Stimulated activated CD8-positive, alpha-beta memory T cell treated with anti-CD3 and anti-CD28 coated beads, Interleukin-2, amount 100 ng/mL, for 1 hour (primary cell): ENCODE measurements at places on chromosomes 5 and 9.

- no peak for DNase-seq
These were observed 31.3 kb downstream of the PARP8 start for GRCh38 chr5:50697739-50698138.

GRCh38 chr5:131595088-131596033, 39.7 kb downstream of the RAPGEF6 start:
- no peak for DNase-seq

GRCh38 chr9:98923451-98924123, 20.1 kb upstream of the COL15A1 start:
- DNase-seq = no peak

- no peak for DNase-seq
These were observed 75.2 kb downstream of the LMNB1 start for GRCh38 chr5:126852091-126852571.

DNA sequence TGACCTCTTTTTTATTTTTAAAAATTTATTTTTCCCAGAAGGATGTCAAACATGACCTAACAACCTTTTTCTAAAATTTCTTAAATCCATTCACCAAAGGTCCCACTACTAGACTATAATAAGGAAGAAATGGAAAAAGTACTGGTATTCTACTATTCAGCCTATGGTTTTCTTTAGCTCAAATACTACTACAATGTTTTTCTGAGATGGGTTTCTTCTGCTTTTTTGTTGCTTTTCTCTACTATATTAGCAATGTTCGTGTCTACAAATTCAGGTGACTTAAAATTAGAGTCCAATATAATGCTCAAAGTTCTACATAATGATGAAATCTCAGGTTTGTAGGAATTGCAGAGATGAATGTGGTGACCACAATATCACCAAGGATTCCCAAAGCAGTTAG, 7.9 kb downstream of the ERP44 start:
- no peak for DNase-seq

DNA sequence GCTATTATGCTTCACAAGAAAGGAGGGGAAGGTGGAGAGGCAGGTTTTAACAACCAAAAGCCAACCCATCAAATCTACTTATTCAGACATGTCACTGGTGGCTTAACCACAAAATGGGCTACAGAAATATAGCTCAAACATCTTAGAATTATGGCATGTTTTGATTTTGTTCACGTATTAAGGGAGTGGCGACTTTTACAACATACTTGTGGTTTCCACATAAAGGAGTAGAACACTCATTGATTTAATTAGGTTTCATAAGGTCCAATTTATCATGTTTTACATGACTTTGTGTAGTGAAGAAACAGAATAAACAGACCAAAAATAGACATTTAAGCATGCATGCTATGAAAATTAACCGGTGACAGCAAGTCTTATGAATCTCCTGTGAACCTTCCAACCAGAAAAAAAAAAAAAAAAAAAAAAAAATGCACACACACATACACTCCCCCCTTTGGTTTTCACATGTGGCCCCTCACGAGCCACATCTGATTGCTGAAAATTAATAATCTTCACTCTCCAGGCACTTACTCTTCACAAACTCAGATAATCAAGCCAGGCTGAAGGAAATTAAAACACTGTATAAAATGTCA, 5.4 kb downstream of the ZNF608 start:
- no peak for DNase-seq

- DNase-seq = no peak
These were observed 6.0 kb upstream of the STXBP1 start for GRCh38 chr9:127606043-127606442.

GRCh38 chr9:110414471-110414870, 76.8 kb upstream of the TXNDC8 start:
- no peak for DNase-seq

DNA sequence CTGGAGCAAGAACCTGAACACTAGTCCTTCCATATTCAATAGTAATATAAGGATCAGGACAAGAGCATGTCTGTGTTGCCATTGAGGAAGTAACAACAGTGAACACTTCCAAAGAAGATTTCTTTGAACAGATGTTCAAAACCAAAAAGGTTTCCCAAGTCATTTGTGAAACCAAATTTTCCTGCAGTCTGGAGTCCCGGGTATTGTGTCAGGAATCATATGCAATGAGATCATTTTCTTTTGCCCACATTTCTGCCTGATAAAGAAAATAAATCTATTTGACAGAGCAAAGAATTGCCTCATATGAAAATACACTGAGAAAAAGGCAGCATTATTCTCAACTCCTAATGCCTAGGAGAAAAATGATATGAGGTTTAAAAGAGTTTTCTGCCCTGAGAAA, 151.7 kb downstream of the SNX18 start:
- no peak for DNase-seq

GRCh38 chr5:147557876-147558745, 48.2 kb upstream of the DPYSL3 start:
- no peak for DNase-seq

- DNase-seq = no peak
These were observed 108.8 kb downstream of the BARX1 start for GRCh38 chr9:93846349-93846748.

GRCh38 chr9:70229579-70229978, 29.2 kb upstream of the SMC5 start:
- DNase-seq = no peak

- DNase-seq = no peak
These were observed 724 bp downstream of the TCERG1 start for GRCh38 chr5:146447734-146448380.

- DNase-seq = no peak
These were observed 12.5 kb downstream of the NPM1 start for GRCh38 chr5:171400169-171400568.

DNA sequence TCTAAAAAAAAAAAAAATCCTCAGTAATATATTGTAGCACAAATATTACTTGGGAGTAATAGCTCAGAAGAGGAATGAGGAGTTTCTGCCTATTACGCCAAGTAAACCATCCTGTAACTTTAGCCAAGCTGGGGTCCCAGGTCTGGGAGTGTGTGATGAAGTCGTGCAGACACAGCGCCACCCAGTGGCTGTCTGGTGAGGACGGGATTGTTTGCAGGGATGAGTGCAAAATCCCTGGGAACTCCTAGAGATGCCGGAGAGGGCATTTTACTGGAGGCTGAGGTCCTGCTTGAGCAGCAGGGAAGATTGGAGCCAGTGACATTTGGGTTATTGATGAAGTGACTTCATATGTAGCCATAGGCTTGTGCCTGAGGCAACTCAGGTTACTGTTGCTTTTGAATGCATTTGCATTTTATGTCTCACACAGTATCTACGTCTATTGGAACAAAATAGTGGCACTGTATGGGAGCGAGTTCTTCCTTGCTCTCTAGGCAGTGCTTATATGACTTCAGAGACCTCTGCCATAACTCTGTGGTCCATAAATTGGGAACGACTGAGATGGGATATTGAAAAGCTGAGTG, 72.8 kb downstream of the PSAT1 start:
- DNase-seq = peak; percentile 21

GRCh38 chr9:108786901-108787689, 68.7 kb downstream of the ACTL7B start:
- no peak for DNase-seq

- no peak for DNase-seq
These were observed 34.9 kb downstream of the ALDH1A1 start for GRCh38 chr9:72917892-72918509.
